CD4-positive, alpha-beta T cell treated with Interleukin-10 for 1 hour (primary cell): ENCODE measurements at places on chromosomes 5 and 9.

DNA sequence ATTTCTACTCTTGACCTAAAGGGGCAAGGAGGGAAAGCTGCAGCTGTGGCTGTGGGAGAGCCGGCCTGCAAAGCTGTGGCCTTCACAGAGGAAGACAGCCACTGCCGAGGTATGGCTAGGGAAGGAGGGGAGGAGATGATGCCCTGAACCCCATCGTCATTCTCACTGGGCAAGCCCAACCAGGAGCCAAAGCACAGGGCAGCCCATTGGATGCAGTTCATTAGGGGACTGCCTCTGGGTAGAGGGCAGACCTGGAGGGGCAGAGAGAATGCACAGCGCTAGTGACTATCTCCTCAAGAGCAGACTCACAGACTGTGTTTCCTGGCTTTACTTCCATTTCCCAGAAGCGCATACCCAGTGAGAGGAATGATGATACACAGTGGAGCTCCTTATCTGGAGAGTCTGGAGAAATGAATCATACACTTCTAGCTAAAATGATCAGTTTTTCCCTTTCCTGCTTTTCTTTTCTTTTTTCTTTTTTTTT, 47.2 kb upstream of the TTC23L start:
- no peak for DNase-seq

GRCh38 chr5:20307391-20307790, 319.4 kb upstream of the CDH18 start:
- no peak for DNase-seq

GRCh38 chr9:135174981-135175380, 87.5 kb downstream of the OLFM1 start:
- no peak for DNase-seq

GRCh38 chr9:125754096-125754495, 6.9 kb downstream of the PBX3 start:
- DNase-seq = no peak
